Stimulated activated CD8-positive, alpha-beta memory T cell treated with anti-CD3 and anti-CD28 coated beads, Interleukin-7, amount 100 ng/mL, for 1 hour (primary cell): ENCODE measurements at places on chromosomes 3 and 15.

DNA sequence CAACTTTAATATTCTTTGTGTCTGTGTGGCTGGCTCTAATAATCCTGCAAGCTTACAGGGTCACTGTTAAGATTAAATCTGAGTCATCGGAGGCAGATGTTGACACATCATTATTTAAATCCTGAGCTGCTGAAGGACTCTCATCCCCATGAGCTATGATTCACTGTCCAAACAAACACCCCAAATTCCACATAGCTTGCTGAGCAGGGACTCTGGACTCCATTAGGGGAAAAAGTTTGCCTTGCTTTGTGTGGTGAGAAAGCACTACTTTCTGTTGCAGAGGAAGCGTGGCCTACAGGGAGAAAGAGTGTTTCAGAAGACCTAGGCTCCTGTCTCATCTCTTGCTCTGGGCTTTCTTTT, 213.7 kb downstream of the PDCD6IP start:
- no peak for DNase-seq

DNA sequence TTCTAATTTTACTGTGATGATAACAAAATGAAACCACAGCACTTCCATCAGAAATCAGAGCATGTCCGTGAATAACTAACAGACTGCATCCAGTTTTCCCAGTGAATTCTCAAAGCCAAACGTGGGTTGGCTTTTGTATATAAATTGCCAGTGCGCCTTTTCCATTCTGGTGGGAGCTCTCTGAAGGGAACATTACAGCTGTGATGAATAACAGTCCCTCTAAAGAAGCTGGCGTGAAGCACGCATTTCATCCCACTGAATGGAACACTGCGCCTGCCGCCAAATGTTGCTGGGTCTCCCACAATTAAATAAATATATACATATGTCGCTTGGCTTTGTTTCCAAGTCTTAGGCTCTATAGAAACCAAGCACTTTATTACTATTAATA, 113.0 kb upstream of the PFN2 start:
- no peak for DNase-seq

DNA sequence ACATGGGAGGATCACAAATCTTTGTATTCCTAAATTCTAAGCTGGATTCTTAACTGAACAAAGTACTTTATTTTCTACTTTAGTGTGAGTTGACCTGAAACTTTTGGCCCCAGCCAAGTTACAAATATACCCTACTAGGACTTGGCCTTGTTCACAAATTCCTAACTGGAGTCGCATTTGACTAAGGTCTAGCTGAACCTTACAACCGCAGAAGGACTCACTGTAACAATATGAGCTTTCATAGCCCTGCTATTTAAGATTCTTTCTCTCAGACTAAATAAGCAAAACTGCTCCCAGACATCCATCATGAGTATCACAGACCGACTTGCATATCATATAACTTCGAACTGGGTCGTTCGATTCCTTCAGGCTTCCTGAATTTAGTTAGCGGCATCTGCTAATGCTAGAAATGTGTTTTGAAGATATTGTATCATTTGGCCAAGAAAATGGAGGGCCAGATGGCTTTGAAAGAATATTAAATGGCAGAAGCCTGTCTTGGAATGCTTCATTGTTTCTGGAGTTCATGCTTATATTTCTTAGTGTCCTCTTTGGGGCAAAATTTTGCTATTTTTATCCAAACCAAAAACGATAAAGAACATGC, 28.4 kb upstream of the ADAMTS9 start:
- DNase-seq, result no peak

GRCh38 chr3:194255252-194256039, 95.7 kb downstream of the CPN2 start:
- no peak for DNase-seq

- no peak for DNase-seq
Observed at GRCh38 chr15:63764124-63764803, 69.5 kb downstream of the HERC1 start.

DNA sequence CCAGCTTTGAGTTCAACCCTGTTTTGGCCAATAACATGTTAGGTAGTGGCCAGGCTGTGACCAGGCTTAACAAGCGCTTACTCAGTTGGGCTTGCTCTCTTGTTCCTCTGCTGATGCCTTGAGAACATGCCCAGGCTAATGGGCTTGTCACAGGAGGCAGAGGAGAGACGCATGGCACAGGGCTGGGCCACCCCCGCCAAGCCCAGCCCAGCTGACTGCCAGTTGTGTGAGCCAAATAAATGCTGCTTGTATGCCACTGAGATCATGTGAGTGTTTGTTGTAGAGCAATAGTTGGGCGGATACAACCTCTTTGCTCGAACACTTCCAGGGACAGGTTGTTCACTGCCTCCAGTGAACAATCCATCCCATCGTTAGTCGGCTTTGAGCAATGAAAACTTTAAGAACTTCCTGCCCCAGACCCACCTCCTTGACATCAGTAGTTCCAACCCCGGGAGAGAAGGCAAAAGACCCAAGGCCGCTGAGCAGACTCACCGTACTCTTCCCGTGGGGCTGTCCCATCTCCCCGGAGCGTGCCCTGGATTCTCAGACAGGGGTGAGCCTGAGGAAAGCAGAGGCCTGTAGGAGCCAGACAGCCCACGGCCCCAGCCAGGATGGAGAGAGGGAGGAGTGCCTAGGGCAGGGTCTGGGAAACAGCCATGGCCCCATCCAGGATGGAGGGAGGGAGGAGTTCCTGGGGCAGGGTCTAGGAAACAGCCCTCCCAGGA, 4.1 kb downstream of the PLA2G4F start:
- no peak for DNase-seq

- DNase-seq, result no peak
Observed at GRCh38 chr3:186983659-186984058, 53.3 kb downstream of the ST6GAL1 start.

DNA sequence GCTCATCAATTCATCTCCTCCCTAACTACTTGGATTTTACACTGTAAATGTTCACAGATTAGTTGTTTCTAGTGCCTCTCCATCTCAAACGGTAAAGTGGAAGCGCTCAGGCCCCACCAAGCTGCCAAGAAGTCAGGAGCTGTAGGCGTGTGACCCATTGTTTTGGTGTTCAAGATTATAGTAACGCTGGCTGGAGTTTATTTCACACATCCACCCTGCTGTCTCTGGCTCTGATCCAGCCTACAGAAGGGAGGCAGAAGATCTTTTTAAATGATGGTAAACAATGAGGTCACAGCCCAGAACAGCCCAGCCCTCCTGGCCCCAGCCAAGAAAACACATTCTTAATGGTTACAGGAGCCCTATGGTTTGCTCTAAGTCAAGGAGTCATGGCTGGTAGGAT, 25.7 kb upstream of the GALNT15 start:
- no peak for DNase-seq

GRCh38 chr15:72231833-72232478, 966 bp upstream of the PKM start:
- no peak for DNase-seq

- no peak for DNase-seq
Observed at GRCh38 chr3:129961141-129961541, 13.4 kb upstream of the TRH start.

- no peak for DNase-seq
Observed at GRCh38 chr15:29883126-29883525, 60.9 kb upstream of the TJP1 start.

DNA sequence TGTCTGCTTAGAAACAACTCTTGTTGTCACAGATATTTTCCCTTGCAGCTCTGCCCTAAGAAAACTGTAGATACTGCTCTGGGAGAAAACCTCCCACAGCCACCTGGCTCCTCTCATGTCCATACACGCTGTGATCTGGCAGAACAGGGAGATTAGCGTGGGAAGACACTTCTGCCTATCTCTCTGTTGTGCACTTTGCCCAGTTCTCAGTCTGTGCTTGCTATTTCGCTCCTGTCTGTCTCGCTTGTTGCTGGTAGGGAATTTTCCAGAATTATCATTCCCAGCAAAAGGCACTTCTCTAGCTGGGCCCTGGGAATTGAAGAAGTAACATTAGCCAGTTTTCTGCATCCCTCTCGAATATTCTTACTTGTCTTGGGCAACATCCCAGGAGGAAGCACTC, 8.1 kb upstream of the GATM start:
- no peak for DNase-seq

DNA sequence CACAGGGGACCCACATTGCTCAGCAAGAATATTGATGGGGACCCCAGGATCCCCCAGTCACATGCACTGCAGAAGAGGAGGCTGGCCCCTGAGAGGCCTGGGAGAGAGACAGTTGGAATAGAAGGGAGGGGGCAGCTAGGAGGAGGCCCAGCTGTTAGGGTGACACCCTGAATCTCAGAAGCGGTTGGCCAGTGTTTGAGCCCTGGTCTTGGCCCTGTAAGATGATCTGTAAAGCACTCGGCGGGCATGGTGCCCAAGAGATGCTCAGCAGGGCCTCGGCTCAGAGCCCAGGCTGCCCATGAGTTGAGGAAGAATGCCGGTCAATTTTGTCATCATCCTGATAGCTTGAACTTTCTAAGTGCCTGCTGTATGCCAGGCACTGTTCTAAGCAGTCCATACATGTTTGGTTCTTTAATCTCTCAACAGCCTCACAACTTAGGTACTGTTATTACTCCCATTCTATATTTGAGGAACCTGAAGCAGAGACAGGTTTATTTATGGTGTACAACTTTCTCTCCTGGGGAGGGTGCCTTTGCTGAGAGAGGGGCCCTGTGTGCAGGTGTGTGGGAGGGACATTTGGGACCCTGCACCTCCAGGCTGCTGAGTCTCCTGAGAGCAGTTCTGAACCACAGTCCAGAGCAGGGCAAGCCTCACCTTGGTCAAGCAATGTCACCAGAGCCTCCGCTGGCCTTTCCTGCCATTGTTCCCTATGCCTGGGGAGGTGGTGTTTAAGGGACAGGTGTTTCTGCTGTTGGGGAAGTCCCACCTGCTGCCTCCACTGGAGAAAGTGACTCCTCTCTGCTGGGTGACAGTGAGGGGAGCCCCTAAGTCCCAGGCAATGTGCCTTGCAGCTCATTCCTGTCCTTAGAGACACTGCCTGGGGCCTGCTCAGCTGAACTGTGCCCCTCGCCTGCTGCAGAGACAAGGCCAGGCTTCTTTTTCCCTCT, 26.0 kb downstream of the SLC6A6 start:
- DNase-seq, result no peak

- no peak for DNase-seq
Observed at GRCh38 chr3:62226601-62227339, 146.6 kb downstream of the FEZF2 start.

DNA sequence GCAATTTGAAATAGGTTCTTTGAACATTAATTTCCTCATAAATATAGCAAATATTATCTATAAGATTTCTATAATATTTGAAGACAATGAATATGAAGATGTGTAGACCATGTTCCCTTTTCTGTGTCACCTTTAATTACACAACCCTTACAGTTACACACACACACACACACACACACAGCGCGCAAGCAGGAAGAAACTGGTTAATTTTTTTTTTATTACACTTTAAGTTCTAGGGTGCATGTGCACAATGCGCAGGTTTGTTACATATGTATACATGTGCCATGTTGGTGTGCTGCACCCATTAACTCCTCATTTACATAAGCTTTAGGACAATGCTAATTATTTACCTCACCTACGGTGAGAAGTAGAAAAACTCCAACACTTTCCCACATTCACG, 122.9 kb downstream of the TPRG1 start:
- DNase-seq, result no peak

DNA sequence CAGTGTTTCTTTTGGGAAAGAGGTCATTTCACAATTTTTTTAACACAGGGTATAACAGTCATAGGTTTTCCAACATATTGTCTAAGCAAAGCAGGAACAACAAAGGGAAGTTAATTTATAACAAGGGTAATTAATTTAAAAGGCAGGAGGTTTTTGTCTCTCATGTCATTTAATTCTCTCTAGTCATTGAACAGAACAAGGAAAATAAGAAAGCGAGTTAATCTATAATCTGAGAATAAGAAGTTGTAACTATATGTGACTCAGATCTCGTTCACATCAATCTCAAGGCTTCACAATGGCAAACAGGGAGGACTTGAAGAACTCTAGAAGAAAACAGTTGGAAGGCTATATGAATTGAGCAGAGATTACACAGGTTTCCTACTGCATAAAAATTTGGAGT, 579.8 kb upstream of the CCDC54 start:
- DNase-seq, result no peak

GRCh38 chr3:56621681-56622080, 61.4 kb downstream of the TASOR start:
- DNase-seq, result no peak

DNA sequence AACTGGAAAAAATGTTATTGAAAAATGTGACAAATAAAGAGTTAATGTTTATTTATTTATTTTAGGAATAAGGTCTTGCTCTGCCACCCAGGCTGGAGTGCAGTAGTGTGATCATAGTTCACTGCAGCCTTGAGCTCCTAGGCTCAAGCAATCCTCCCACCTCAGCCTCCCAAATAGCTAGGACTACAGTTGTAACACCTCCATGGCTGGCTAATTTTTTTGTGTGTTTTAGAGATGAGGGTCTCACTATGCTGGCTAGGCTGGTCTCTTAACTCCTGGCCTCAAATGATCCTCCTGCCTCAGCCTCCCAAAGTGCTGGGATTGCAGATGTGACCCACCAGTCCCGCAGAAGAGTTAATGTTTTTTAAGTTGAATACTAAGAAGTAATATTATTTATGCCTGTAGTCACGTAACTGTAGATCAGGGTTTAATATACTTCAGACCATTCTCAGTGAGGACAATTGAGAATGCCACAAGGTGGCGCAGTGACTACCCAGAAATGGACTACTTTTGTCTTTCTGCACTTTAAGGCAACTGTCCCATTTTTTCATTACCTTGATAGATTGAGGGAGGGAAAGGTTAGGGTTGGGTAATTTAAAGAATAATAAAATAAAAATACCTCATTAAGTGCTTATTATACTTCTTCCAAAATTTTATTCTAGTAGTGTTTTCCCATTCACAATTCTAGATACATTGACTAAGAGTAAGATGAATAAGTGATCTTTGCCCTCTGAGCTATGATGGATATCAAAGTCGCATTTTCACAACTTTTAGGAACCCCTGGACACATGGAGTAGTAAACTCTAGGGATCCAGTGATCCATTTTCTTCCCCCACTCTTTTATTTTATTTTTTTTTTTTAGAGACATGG, 6.0 kb downstream of the MUC13 start:
- peak; percentile 28 for DNase-seq

- peak; percentile 88 for DNase-seq
Observed at GRCh38 chr15:100596792-100597191, 5.2 kb downstream of the LINS1 start.

- no peak for DNase-seq
Observed at GRCh38 chr15:53811530-53811929, 52.1 kb upstream of the WDR72 start.

- DNase-seq, result no peak
Observed at GRCh38 chr3:142746646-142747045, 22.8 kb downstream of the TRPC1 start.

- no peak for DNase-seq
Observed at GRCh38 chr3:138043266-138044029, 33.5 kb downstream of the CLDN18 start.

GRCh38 chr3:137020315-137020714, 62.5 kb downstream of the IL20RB start:
- DNase-seq, result no peak

DNA sequence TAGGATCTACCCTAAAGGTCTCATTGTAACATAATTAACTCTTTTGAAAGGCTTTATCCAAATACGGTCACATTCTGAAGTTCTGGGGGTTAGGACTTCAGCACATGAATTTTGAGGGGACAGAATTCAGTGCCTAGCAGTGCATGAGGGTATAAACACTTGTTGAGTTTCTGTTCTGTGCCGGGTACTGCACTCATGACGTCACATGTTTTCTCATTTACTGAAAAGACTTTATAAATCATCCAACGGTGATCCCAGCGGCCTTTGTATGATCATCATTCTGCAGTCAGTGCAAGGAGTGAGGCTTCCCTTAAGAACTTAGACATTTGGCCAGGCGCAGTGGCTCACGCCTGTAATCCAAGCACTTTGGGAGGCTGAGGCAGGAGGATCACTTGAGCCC, 25.1 kb downstream of the SV2B start:
- no peak for DNase-seq
